ENCODE measurements at places on chromosomes 13 and 19. TPM values are rescaled to one million over a fixed set of nuclear protein-coding genes. Genes with fewer than 3 reads are reported as not detected.

The DACT3 gene
- total RNA-seq = 6.6 TPM

The OVOL3 gene
- not detected for total RNA-seq

The UBE2L5 gene
- total RNA-seq = 0.64 TPM

The CEACAM5 gene
- total RNA-seq = 0.45 TPM

The LRG1 gene
- 1.2 TPM for total RNA-seq

The PTGIR gene
- total RNA-seq = not detected

The PGLYRP2 gene
- total RNA-seq = not detected

The FXYD3 gene
- 0.45 TPM for total RNA-seq

The APLP1 gene
- total RNA-seq = 97.6 TPM

The MEF2B gene
- 0.27 TPM for total RNA-seq

The SYCN gene
- not detected for total RNA-seq

The CNN1 gene
- total RNA-seq = 1.00 TPM

DNA sequence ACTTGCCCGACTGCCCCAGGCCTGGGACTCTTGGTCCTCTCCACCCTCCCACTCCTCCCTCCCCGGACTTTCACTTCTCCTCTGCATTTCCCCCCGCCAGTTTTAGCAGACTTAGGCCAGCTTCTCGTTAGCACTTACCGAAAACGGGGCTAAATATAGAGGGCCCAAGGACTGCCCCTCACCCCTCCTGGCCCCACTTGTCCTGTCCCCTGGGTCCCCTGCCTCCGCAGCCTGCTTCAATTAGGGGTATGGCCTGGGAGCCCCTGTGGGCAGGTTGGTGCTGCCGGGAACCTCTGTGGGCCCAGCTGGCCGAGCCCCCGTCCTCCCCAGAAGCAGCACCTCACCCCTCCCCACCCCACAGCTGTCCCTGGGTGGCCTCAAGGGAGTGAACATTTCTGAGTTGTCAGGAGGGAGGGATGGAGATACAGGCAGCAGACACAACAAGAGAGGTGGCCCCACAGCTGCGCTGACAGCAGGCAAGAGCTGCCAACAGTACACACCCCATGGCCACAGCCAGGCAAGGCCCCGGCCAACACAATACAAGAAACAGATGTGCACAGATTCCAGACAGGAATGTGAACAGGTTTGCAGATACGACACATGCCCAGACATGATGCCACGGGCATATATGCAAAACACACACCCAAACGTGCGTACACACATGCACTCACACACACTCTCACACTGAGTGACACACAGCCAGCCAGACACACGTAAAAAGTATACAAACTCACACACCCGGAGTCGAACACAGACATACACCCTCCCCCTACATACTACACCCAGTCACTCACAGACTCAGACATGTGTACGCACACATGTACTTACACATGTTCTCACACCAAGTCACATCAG, 2.6 kb downstream of the POU2F2 start:
- no peak for DNase-seq

DNA sequence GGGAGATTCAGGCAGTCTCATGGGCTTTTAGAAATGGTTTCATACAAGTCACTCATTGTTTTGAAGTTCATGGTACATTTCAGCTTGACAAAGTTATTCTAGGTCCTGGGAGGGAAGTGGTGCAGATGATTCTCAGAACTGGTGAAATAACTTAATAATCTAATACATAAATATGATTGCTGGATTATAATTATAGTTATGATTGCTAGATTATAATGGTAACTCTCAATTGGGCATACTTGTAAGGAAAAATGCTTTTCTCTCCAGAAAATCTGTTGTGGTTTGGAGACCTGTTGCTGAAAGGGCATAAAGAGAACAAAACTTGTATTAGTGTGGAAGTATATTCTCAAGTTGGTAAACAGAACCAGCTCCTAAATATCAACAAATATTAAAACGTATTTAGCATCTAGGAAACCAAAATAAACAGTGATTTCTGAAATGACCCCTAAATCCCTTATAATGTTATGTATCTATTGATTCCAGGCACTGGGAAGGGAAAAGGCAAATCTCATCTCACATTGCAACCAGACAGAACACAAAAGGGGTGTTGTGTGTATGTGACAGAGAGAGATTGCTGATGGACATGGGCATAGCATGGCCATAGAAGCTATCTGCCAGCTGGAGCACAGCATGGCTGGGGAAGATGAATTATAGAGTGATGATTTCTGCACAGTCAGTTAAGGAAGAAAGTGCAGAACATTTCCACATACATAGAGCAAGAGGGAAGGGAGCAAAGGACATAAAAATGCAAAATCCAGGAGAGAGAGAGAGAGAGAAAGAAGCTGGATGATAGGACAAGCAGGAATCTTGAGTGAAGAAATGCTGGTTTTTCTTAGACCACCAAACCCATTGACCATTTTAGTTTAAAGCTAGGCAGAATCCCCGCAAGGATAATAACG, 87.1 kb upstream of the FRY start:
- no peak for DNase-seq

- no peak for DNase-seq
These were observed 6.6 kb downstream of the ZNF766 start for GRCh38 chr19:52275988-52276387.

- DNase-seq = no peak
These were observed 22.0 kb upstream of the STOML3 start for GRCh38 chr13:39012608-39013007.

DNA sequence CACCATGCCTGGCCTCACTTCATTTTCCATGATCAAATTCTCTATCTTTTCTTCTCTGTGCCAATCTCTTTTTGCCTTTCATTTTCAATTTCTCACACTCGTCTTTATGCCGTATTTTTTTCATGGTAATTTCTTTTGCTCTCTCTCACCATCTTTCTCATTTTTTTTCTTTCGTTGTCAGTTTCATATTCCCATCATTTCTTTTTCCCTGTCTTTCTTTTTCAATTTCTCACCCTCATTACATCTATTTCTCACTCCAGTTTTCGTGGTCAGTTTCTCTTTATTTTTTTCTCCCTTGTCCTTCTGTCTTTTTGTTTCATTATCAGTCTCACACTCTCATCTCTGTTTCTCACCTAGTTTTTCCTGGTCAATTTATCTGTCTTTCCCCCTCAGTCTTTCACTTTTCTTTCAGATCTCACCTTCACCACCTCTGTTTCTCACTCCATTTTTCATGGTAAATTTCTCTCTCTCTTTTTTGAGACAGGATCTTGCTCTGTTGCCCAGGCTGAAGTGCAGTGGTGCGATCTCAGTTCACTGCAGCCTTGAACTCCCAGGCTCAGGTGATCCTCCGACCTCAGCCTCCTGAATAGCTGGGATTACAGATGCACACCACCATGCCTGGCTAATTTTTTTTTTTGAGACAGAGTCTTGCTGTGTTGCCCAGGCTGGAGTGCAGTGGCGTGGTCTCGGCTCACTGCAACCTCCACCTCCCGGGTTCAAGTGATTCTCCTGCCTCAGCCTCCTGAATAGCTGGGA, 14.1 kb downstream of the SSC5D start:
- DNase-seq = no peak

DNA sequence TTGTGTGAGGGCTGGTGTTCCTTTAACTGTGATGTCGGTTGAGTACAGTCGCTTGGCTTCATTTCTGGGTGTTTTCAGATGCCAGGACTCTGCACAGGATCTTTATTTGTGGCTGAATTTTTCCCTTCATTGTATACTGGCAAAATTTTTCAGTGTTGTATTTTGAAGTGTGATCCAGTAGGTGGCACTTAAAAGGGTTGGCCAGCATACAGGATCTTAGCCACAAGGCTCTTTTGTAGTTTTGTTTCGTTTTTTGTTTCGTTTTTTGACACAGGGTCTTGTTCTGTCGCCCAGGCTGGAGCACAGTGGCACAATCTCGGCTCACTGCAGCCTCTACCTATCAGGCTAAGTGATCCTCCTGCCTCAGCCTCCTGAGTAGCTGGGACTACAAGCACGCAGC, 8.7 kb downstream of the FCAR start:
- no peak for DNase-seq

- DNase-seq = no peak
These were observed 618.0 kb downstream of the DACH1 start for GRCh38 chr13:71249011-71249410.

DNA sequence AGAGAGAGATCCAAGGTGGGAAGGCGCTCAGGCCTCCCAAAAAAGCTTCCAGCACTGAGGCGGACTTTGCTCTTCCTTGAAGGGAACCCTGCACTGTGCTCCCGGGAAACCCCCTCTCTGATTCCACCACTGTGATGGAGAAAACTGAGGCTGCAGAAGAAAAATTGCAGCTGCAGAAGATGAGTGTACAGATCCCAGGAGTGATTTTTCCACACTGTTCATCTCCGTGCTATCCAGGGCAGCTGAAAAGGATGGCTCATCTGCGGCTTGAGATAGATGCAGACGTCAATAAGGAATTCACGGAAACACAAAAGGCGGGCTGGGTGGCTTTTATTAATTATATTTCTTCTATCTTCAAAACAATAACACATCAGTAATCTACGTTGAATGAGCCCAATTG, 26.2 kb downstream of the CCNE1 start:
- no peak for DNase-seq

DNA sequence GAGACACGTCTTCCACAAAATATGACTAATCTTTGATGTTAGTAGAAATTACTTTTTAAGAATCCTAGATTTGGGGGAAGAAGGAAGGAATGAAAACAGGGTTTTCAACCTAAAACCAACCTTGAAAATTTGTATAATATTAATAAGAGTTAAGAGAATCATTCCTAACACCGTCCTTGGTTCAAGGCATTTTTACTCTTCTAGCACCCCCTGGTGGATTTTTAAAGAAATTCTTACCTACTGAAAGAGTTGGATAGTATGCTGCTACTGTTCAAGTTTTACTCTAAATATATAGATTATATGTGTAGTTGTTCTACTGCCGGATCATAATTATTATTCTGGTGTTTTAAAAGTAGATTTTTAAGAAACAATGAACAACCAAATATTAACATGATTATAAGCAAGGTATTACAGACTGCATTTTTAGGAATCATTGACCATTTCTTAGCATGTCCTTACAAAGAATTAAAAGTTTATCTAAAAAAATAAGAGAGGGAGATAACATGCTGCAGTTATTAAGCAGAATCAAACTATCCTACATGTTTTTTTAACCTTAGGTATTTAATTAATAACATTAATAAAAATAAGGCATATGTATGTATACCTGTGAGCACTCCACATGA, 7.4 kb upstream of the SLITRK6 start:
- peak; percentile 38 for DNase-seq

- DNase-seq = no peak
These were observed 25.9 kb downstream of the MPND start for GRCh38 chr19:4369109-4369887.

- DNase-seq = no peak
These were observed 94.2 kb downstream of the ZNF737 start for GRCh38 chr19:20471431-20471830.

DNA sequence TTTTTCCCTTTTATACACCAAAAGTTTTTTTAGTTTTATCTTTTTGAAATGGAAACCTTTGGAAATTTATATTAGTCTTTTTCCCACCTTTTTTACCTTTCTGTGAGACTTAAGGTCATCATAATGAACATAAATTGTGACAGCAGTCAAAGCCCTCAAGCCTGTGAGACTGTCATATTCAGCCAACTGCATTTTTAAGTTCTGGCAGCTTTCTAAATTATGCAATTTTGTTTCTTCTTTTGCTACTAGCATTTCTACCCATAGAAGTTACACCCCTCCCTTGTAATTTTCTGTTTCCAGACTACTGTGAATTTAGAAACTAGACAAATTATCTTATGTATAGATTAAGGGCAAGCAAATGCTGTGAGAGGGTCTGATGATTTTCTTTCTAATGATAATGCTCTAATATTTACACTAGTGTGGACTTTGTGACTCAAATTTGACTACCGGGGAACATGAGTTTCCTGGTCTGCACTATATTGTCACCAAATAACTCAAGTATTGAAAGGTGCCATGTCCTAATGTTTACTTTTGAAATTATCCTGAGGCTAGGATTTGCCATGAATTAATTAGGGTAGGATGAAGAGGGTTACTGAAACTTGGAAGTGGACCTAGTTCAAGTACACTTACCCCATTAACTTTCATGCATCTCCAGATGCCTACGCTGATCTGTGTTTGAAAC, 43.7 kb downstream of the FRY start:
- no peak for DNase-seq

DNA sequence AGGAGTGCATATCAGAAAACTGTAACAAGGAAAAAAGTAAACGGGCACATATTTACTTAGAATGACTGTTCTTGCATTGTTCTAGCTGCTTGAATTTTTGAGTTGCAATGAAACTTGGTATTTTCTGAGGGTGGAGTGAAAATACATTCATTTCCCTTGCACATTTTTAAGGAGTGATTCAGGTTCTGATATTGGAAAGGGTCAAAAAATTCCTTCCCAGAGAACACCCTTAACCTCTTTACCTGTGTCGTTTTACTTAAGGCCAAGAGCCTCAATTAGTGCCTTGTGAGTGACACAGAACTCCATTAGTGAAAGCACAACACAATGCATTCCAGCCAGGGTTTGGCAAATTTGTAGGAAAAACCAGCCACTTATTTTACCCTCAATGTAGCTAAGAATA, 2.3 kb downstream of the ITGBL1 start:
- DNase-seq = no peak

DNA sequence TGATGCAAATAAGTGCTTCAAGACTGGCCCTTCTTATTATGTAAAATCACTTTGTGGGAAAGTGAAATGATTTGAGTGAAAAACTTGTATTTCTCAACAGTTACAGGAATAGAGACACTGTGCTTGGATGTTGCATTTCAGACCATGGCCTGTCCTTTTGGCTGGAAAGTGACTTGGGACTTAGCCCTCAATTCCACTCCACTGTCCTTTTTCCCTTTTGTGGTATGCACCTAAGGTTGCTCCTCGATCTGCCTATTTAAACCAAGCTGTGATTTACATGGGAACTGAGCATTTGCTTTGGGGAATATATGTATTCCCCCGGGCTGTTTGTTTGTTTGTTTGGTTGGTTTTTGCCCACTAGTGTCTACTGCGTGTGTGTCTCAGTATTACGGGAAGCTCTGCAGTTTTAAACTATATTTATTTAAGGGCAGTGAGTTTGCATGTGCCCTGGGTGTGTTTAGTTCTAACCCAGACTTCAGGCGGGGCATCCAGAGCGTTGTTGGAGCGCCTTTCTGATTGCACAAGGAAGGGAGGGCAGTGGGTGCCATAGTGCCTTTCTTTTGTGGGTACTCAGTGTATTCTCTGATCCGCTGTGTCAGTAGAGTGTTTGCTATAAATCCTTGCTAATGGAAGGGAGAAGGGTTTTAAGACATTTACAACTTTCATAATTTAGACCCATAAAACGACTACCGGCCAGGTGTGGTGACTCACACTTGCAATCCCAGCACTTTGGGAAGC, 18.2 kb upstream of the RNF113B start:
- DNase-seq = no peak

- peak; percentile 59 for DNase-seq
These were observed 37.9 kb downstream of the MLLT1 start for GRCh38 chr19:6241680-6242377.

DNA sequence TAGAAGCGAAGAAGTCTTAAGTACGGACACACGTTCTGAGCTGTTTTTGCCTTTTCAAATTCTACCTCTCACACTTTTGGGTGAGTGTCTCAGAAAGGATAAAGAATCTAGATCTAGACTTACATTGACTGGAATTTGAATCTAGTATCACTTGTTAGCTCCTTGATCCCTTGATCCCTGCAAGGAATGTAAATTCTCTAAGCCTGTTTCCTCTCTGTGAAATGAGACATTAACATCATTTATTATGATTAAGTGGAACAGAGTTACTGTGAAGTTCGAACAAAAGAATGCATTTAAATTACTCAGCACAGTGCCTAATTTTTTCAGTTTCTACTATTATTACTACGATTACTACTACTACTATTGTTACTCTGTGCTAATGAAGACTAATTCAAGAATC, 86.6 kb upstream of the POSTN start:
- DNase-seq = no peak

Measured in cerebellum (tissue), 4 donors.